Smooth muscle cell of the coronary artery (primary cell): ENCODE measurements at places on chromosomes 11 and 22. TPM values are rescaled to one million over a fixed set of nuclear protein-coding genes. Genes with fewer than 3 reads are reported as not detected.

The OR5D13 gene
- total RNA-seq: not detected in 2 replicates

The HEPN1 gene
- total RNA-seq: 0.08 TPM in 1 of 2 replicates, not detected in the other

The MYOD1 gene
- total RNA-seq: not detected in 2 replicates

The GTSE1 gene
- total RNA-seq: 1.8 TPM in 1 of 2 replicates, not detected in the other

The CNGA4 gene
- total RNA-seq: under 0.01 and 0.47 TPM in 2 replicates

The KRTAP5-11 gene
- not detected in 2 replicates for total RNA-seq

The DPP3 gene
- total RNA-seq: 28.5 and 67.1 TPM in 2 replicates

The KCNK4 gene
- total RNA-seq: not detected in 2 replicates

The BEST1 gene
- 0.60 and 6.8 TPM in 2 replicates for total RNA-seq

The ALG9 gene
- total RNA-seq: 15.3 and 23.5 TPM in 2 replicates

The APOL3 gene
- total RNA-seq: 5.3 and 32.9 TPM in 2 replicates

The C11orf86 gene
- not detected in 2 replicates for total RNA-seq

The MCAM gene
- 11.8 and 25.4 TPM in 2 replicates for total RNA-seq

The FAM180B gene
- total RNA-seq: 0.94 TPM in 1 of 2 replicates, not detected in the other

The PRR33 gene
- total RNA-seq: not detected in 2 replicates

The APLNR gene
- 0.35 TPM in 1 of 2 replicates, not detected in the other for total RNA-seq

The IRAG1 gene
- total RNA-seq: 3.6 and 4.8 TPM in 2 replicates

The CCDC116 gene
- 0.08 and 0.23 TPM in 2 replicates for total RNA-seq

The INS gene
- total RNA-seq: not detected in 2 replicates

The ARHGAP42 gene
- 5.9 and 10.0 TPM in 2 replicates for total RNA-seq

The KLHDC7B gene
- under 0.01 and 0.08 TPM in 2 replicates for total RNA-seq

The CRACR2B gene
- 0.45 and 0.70 TPM in 2 replicates for total RNA-seq

The SYT9 gene
- total RNA-seq: not detected in 2 replicates

The ANGPTL5 gene
- 0.23 TPM in 1 of 2 replicates, not detected in the other for total RNA-seq

The GPHA2 gene
- not detected in 2 replicates for total RNA-seq

The OR52E8 gene
- not detected in 2 replicates for total RNA-seq

The MMP12 gene
- under 0.01 and 9.1 TPM in 2 replicates for total RNA-seq

The SCN4B gene
- total RNA-seq: not detected in 2 replicates

The CARD16 gene
- 4.5 and 24.5 TPM in 2 replicates for total RNA-seq

The OR51D1 gene
- total RNA-seq: not detected in 2 replicates

The OR8D4 gene
- not detected in 2 replicates for total RNA-seq
